Heart left ventricle (tissue), 16 donors: ENCODE measurements at places on chromosomes 6 and 20. TPM values are rescaled to one million over a fixed set of nuclear protein-coding genes. Genes with fewer than 3 reads are reported as not detected.

HINT3 gene
- 33.8 TPM for total RNA-seq

SYTL3 gene
- total RNA-seq = 14.6 TPM

LINC00237 gene
- not detected for total RNA-seq

DLK2 gene
- total RNA-seq = 1.2 TPM

GATA5 gene
- 2.1 TPM for total RNA-seq

CASS4 gene
- total RNA-seq = 3.8 TPM

ASIP gene
- 12.4 TPM for total RNA-seq

NSFL1C gene
- 63.6 TPM for total RNA-seq

KIAA0408 gene
- 1.1 TPM for total RNA-seq

MLN gene
- total RNA-seq = not detected

ALDH8A1 gene
- 0.35 TPM for total RNA-seq

PXDC1 gene
- total RNA-seq = 31.6 TPM

SMLR1 gene
- total RNA-seq = not detected

OTOR gene
- total RNA-seq = not detected

TNFRSF6B gene
- total RNA-seq = 0.72 TPM

CD83 gene
- 7.0 TPM for total RNA-seq

RAB44 gene
- total RNA-seq = not detected

RAD21L1 gene
- not detected for total RNA-seq
